Vagina (tissue), 2 donors: ENCODE measurements at places on chromosomes 16 and 17. TPM values are rescaled to one million over a fixed set of nuclear protein-coding genes. Genes with fewer than 3 reads are reported as not detected.

- DNase-seq = no peak
Measured at GRCh38 chr16:67528222-67528869, at the start of gene RIPOR1. Gene RIPOR1, plus strand, starts transcription at chr16:67528829. Its CDS starts 9,618 bp downstream, at chr16:67538447.

DNA sequence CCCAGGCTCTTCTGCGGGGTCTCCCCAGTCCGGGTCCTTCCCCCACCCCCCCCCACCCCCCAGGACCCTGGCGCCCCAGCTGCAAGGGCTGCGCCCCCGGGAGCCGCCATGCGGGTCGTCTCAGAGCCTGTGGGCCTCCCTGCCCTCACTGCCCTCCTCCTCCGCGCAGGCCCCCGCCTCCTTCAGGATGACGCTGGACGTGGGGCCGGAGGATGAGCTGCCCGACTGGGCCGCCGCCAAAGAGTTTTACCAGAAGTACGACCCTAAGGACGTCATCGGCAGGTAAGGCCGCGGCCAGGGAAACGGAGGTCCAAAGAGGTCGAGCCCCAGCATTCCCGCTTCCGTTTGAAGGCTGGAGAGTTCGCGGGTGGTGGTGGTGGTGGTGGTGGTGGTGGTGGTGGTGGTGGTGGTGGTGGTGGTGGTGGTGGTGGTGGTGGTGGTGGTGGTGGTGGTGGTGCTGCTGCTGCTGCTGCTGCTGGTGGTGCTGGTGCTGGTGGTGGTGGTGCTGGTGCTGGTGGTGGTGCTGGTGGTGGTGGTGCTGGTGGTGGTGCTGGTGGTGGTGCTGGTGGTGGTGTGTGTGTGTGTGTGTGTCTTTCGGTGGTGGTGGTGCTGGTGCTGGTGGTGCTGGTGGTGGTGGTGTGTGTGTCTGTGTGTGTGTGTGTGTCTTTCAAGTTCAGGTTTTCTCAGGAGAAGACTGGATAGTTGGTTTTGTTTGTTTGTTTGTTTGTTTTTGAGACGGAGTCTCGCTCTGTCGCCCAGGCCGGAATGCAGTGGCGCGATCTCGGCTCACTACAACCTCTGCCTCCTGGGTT lies 615 bp downstream of the PHKG2 start:
- DNase-seq = no peak

- no peak for DNase-seq
Measured at GRCh38 chr16:66594739-66595138, 9.8 kb upstream of the CMTM3 start.

- DNase-seq = no peak
Measured at GRCh38 chr16:85301231-85301630, 189.0 kb upstream of the CIBAR2 start.

DNA sequence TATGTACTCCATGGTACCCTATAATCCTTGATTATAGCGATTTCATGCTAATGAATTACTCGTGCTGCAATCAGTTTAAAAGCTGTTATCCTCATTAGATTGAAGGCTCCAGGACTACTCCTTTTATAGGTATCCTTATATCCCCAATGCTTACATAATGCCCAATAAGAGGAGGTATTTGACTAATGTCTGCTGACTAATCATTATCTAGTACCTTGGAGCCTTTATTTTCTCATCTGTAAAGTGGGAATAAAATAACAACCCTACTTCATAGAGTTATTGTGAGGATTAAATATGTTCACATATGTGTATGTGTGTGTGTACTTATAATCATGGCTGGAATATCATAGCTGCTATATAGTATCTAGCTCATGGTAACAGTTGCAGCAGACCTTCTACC lies 1031.5 kb downstream of the CDH11 start:
- no peak for DNase-seq

The IL17C gene
- total RNA-seq = not detected

The KRTAP4-3 gene
- not detected for total RNA-seq
